ENCODE measurements at places on chromosomes 7 and 10.
A peak's percentile ranks its signal among the peaks of the same experiment; 100 is the strongest.

GRCh38 chr10:26621889-26622711 lies 75.4 kb upstream of the PDSS1 start:
- peak; percentile 38 for DNase-seq

- DNase-seq: no peak
Observed at GRCh38 chr10:12484002-12484918, 134.9 kb downstream of the CAMK1D start.

GRCh38 chr7:25996006-25996408 lies 156.0 kb upstream of the NFE2L3 start:
- no peak for DNase-seq

- no peak for DNase-seq
Observed at GRCh38 chr7:98474558-98474957, 73.7 kb upstream of the BAIAP2L1 start.

DNA sequence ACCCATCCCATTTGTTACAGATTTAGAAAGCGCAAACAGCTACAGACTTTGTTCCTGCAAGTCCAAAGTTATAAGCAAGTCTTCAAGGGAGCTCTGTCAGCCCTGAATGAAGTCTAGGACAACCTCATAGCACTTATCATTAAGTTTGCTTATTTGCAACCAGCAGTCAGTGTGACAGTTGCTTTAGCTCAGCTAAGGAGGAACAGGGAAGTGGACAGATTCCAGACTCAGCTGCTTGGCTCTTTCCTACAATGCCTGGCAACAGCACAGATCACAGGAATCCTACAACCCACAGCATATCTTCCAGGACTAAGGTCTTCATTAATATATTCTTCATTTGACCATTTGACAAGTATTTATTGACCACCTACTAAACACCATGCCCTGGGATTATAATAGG lies 17.4 kb upstream of the KIF5B start:
- no peak for DNase-seq

DNA sequence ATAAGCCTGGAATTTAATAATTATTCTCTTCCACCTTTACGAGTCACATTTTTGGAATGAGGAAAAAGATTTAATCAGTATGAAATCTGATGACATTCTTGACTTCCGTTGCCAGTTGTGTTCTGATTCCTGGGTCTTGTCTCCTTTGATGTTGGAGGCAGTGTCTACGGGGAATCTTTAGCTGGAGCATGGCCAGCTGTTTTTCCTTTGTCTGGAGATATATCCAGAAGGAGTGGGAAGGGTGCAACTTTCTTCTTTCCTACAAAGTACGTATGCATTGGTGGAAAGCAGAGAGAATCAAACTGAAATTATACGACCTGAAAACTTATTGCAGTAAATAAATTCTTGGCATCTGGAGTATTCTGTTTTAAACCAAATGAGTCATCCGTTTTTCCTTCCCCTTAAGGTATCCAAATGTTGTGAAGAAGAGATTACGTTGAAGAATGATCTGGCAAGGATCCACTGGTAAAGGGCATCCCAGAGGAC lies 6.9 kb upstream of the GNG11 start:
- no peak for DNase-seq

DNA sequence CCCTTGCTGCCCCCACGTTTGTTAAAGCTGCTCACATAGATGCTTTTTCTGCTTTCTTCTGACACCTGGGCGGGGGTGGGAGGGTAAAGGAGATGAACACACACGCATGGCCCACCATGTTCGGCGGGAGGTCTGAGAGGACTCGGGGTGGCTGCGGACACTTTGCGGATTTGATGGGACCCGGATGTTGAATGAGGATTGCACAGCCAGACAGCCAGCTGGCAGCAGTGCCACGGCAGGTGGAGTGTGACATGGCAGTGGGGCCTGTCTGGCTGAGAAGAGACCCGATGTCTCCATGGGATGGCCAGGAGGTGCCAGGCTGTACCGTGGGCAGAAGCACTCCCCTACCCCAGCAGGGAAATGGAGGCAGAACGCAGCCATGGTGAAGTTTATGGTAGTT lies 31.2 kb downstream of the PPP2R2D start:
- DNase-seq: no peak

DNA sequence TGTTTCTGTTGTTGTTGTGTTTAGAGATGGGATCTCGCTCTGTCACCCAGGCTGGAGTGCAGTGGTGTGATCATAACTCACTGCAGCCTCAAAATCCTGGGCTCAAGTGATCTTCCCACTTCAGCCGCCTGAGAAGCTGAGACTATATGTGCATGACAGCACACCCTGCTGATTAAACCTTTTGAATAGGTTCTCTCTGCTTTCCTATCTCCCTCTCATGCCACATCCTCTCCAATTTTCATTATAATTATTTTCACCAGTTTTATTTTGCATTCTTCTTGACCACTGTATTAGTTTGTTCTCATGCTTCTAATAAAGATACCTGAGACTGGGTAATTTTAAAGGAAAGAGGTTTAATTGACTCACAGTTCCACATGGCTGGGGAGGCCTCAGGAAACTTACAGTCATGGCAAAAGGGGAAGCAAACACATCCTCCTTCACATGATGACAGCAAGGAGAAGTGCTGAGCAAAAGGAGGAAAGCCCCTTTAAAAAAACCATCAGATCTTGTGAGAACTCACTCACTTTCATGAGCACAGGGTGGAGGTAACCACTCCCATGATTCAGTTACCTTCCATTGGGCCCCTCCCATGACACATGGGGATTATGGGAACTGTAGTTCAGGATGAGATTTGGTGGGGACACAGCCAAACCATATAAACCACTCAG lies 12.9 kb downstream of the AGK start:
- DNase-seq: no peak

- no peak for DNase-seq
Observed at GRCh38 chr7:139594911-139595476, 71.5 kb downstream of the CLEC2L start.
